Fibroblast of skin of right quadriceps (primary cell): ENCODE measurements at places on chromosomes 7 and 10.
A peak's percentile ranks its signal among the peaks of the same experiment; 100 is the strongest.

- no peak for DNase-seq
These were observed 7.2 kb downstream of the ZKSCAN1 start for GRCh38 chr7:100022621-100023020.

- DNase-seq: no peak
These were observed 172.1 kb downstream of the CELF2 start for GRCh38 chr10:11189582-11190376.

DNA sequence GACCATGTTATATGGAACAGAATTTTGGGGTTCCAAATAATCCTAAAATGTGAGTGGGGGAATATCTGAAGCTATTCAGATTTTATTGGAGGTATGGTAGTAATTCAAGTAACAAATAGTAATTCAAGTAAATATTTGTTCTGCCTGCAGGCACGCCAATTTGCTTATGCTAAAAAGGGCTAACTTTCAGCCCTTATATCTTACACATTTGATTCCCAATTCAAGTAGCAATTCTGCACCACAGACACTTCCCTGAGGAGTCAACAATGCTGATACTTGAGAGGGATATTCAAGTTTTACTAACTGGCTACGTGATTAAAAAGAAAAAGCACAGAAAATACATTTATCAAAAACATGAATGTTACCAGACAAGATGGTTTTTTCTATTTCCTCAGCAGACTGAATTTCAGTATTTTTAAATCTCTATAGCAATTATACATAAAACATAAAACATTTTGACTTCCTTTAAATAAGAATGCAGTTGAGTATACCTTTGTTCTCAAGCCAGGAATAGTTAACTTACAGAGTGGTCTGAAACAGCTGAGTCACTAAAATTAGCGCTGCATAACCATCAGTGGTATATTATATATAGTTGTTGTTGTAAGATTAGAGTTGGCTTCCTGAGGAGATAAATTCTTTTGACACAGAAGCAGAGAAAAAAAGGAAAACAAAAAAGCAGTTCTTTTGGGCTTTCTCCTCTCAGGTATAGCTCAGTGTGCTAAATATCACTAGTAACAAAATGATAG, 33.9 kb downstream of the MTPN start:
- DNase-seq: peak; percentile 31

DNA sequence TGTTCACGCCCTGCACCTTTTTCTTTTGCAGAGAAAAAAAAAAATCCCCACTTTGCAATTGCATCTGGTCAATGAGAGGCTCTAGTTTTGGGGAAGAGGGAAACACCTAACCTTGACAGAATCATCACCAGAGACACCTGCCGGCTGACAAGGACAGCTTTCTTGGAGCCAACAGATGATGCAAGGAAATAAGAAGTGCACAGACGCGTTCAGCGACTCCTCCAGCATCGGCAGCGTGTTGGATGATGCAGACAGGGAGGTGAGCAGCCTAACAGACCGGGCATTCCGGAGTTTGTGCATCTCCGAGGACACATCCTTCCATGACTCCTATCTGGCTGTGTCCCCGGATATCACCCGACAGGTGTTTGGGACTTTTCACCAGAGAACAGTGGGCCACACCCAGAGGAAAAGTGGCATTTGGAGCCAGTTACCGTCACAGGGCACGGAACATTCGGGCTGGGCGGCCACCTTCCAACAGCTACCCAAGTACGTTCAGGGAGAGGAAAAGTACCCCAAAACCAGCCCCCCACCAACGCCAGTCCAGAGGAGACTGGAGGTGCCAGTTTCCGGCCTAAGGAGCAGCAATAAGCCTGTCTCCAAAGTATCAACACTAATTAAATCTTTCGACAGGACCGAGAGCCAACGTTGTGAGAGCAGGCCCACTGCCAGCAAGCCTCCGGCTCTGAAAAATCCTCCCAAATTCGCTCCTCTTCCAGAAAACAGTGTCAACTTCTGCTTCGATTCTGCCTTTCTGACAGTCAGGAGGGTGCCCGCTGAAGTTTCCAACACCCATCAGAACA, 23.6 kb downstream of the C10orf71 start:
- no peak for DNase-seq

- peak; percentile 42 for DNase-seq
These were observed 427.6 kb downstream of the PHTF2 start for GRCh38 chr7:78226059-78226719.

- no peak for DNase-seq
These were observed 83.9 kb downstream of the BAMBI start for GRCh38 chr10:28761084-28761846.

DNA sequence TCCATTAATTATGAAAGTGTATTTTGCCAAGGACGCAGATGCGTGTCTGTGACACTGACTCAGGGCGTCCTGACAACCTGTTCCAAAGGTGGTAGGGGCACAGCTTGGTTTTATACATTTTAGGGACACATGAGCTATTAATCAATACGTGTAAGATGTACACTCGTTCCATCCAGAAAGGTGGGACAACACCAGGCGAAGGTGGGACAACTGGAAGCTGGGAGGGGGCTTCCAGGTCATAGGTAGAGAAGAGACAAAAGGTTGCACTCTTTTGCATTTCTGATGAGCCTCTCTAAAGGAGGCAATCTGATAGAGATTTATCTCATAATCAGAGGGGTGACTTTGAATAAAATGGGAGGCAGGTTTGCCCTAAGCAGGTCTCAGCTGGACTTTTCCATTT, 82.7 kb upstream of the ZNF746 start:
- no peak for DNase-seq

DNA sequence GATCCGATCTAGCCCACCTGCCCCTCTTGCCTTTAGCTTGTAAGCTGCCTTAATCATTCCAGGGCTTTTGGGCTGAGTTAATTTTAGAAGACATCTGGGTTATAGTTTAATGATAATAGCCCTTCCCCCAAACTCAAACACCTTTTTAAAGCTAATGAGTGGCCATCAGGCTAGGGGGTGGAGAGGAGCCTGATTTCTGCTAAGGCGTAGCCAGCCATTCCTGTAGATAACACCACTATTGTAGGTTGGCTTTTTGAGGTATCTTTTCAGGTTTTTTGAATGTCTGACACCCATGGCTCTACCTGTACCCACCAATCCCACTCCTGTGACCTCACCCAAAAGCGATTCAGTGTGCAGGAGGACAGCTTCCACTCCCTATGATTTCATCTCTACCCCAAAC, 7.6 kb upstream of the SYPL1 start:
- DNase-seq: no peak
